NCI-H524 treated with DMSO at 0.1 percent for 48 hours (cell line): ENCODE measurements at places on chromosomes 3 and 15.
A peak's percentile ranks its signal among the peaks of the same experiment; 100 is the strongest.

GRCh38 chr3:171824824-171825221 is 14.5 kb upstream of the PLD1 start:
- no peak for DNase-seq

GRCh38 chr3:11131371-11131770 is 22.9 kb upstream of the HRH1 start:
- DNase-seq: no peak

DNA sequence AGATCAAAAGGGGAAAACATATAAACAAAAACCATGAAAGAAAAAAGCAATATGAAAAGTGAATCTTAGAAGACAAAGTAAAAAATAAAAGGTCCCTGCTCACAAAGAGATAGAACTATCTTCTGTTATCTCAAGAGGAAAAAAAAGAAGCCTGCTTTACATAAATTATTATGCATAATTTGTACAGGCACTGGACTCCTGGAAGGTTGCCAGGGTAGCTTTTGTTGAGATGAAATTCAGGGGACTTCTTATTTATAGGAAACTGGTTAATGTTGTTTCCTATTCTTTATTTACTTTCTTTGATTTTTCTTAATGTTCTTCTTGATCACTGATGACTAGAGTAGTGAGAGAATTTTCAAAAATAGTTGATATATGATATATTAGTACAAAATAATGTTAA is 66.9 kb downstream of the PPM1L start:
- no peak for DNase-seq

- no peak for DNase-seq
Observed at GRCh38 chr15:99707473-99708270, 25.6 kb downstream of the LYSMD4 start.

GRCh38 chr3:164732166-164732565 is 346.1 kb downstream of the SI start:
- no peak for DNase-seq

DNA sequence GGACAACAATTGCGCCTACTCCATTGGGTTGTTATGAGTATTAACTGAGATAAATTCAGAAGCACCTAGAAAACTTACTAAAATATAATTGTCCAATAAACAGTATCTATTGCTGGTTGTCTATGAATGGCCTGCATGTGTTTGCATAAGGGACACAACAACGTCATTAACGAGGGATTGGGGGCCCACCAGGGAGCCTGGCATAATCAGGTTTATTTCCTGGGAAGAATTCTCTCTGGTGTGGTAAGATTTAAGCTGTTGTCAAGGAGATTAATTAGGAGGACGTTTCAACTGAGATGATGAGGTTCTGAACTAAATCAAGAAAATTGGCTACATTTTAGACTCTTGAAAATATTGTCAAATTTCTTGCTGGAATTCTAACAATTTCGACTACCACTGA is 176.1 kb upstream of the CDIN1 start:
- DNase-seq: no peak

DNA sequence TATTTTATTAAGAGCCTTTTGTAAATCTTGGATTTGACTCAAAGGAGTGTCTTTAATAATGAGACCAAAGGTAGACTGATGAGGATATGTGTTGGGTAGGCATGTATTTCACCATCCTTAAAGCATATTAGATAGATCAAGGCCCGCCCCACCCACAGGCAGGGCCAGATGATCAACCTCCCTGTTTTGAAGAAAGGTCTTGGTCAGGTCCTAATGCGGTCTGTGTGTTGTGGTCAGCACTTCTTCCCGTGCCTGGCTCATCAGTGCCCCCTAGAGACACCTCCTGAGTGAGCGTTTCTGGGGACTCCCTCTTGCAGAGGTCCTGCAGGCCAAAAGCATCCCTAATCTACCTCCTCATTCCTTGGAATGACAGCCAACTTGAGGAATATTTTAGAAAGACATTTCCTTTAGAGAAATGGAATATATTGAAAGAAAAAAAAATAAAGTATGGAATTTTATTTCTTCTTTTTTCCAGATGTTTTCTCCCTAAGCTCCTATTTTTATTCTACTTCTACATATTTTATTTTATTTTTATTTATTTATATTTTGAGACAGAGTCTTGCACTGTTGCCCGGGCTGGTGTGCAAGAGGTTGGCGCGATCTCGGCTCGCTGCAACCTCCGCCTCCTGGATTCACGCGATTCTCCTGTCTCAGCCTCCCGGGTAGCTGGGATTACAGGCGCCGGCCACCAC is 6.0 kb downstream of the TM4SF4 start:
- DNase-seq: no peak

GRCh38 chr3:20622304-20622703 is 436.3 kb upstream of the SGO1 start:
- no peak for DNase-seq

DNA sequence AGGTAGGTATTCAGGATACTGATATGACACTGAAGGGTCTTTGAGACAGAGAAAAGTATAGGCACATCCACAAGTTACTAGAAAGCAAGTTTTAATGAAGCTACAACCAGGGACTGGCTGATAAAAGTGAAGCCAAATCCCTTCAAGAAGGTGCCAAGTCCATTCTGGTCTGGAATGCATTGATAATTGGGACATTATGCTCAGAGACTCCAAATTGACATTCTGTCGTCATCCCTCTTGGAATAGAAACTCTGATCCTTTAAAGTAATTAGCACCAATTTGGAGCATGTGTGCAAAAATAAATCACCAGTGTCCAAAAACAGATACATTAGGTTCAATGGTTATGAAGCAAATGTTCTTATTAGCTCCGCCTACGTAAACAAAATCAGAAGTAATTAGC is 47.3 kb upstream of the BCL6 start:
- DNase-seq: no peak

DNA sequence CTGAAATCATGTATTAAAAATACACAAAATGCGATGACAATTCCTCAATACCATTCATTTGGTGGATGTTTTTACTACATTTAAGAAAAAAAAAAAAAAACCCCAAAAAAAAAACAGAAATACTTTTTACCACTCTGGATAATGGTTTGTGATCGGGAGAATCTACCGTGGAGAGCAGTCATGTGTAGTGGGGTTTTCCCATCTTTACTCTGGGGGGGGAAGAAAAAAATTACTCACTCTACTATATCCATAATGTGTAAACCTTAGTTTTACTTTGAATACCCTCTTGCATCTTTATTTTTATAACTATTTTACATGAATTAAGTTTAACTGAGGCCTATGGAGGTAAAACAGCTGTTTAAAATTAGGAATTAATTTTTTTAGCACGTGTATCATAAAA is 83.3 kb downstream of the ANKRD28 start:
- DNase-seq: no peak

DNA sequence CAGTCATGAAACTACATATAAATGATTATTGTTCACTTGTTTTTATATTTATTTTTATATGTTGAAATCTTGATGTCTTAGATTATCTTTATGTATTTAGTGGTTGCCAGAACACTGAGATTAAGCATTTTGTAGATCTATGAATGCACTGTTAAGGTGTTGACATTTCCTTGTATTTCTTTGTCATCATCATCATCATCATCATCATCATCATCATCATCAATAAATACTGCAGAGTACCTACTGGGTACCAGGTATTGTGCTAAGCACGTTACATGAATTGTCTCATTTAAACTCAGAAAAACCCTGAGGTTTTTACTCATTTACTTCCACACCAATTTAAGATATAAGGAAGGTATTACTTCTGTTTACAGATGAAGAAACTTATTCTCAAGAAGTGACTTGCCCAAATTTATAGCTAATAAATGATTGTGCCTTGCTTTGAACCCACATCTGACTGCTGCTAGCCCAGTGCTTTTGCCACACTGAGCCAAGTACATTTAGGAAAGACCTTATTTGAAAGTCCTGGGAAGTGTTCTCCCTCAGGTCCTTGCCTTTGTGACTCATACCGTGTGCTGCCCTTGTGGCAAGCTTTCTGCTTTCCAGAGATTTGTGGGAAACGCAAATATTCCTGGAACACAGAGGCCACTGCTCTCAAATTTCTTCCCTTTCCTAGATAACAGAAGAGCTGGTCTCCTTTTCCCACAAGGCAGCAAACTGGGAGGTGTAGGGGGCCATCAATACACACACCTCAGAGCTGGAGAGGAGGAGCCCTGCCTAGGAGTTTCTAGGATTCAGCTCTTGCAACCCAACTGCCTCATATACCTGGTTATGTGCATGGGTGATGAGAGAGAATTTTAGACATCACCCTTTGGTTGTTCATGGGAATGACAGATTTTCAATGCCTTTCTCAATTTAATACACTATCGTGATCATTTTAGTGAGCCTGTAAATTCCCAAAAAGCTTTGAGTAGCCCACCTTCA is 115.4 kb upstream of the C15orf61 start:
- DNase-seq: no peak

GRCh38 chr15:96889734-96890480 is 559.4 kb downstream of the NR2F2 start:
- DNase-seq: no peak

GRCh38 chr3:16508243-16508578 is 5.3 kb downstream of the RFTN1 start:
- no peak for DNase-seq

DNA sequence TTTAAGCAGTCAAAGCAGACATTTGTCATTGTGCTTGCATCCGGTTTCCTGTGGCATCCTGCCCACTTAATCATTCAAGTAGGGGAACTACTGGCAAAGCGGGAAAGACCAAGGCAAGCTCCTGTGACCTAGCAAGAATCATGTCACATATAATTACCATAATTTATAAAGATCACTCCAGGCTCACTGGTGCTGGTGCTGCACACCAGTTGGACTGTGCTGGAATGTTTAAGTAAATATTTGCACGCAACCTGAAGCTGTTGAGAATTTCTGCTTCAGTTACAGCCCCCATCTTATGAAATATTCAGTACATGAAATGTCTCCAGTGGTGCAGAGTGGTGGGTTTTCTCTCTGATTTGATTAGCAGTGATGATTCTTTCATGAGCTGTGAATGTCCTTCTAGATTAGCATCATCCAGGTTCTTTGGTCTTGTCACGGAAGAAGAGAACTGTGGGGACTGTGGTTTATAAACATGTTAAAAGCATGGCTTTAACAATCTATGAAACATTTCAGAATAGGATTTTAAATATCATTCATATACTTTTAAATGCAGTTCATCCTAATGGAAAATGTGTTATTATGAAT is 621.3 kb upstream of the EPHA6 start:
- DNase-seq: no peak

- no peak for DNase-seq
Observed at GRCh38 chr3:158748237-158748828, 16.1 kb upstream of the RARRES1 start.

DNA sequence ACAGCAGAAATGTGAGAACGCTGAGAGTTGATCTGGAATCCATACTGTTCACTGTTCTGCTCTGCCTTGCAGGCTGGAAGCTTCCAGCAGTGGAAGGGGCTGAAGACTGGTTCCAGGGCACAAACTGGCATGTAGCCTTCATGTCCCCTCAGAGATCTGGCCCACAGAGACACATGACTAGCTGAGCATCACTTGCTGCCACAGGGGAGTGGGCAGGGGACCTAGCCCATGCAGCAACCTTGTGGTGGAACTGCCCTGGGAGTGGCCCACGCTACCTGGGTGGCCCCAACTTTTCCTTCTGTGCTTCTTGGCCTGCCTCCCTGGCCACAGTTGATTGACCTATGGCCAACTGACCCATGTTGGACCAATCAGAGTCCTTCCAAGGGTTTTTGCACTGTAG is 98.1 kb downstream of the TPRA1 start:
- no peak for DNase-seq

DNA sequence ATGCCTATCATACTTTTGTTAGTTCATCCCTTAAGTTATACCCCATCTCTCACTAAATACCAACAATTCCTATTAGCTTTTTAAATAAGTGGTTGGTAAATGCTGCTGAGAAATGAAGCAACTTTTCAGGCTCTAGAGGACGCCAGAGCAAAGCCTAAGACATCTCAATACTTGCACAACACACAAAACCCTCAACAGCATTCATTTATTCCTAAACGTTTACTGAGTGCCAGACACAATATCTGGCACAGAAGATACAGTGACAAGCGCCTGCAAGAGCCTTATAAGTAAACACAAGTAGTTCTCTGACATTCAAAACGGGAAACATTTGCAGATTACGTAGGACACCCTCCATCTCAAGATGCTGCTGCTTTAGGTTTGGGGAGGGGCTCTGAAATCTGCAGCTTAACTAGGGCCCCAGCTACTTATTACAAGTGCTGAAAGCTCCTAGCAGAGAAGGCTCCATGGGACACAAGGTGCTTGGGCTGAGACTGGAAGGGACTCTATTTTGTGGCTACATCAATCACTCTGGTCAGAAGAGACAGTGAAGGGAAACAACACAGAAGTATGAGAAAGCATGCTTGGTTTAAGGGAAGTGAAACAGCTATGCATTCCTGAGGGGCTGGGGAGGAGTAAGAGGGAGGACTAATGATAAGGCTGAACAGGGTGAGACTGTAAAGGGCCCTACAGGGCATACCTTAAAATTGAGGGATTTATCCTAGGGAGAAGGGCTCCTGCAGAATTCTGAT is 311.3 kb downstream of the PLCL2 start:
- peak; percentile 44 for DNase-seq

GRCh38 chr3:53346922-53347260 is 452 bp downstream of the DCP1A start:
- DNase-seq: no peak
